ENCODE measurements at places on chromosomes 1 and 21.

DNA sequence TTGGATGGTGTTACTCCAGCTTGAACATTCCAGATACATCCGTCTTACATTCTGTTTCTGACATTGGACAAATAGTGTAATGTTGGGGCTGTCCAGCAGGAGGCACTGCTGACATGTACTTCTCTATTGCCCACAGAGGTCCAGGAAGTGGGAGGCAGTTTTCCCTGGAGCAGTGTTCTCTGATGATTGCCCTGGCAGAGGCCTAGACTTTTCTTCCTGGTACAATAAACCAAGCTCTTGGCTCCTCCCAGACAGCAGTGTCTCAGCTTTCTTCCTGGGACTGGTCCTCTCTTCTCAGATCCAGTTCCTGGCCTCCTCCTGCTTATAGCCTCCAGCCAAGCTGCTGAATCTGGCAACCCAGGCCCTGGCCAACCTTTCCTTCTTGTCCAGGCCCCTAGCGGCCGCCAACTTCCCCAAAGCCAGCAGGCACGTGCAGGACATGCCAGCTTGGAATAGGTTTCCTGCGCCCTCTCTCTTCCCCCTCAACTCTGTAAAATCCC, 14.9 kb upstream of the IFNLR1 start:
- DNase-seq = no peak

GRCh38 chr1:10515301-10515975, 40.7 kb downstream of the PEX14 start:
- no peak for DNase-seq

GRCh38 chr1:43067977-43068751, 103.9 kb downstream of the EBNA1BP2 start:
- DNase-seq = no peak

DNA sequence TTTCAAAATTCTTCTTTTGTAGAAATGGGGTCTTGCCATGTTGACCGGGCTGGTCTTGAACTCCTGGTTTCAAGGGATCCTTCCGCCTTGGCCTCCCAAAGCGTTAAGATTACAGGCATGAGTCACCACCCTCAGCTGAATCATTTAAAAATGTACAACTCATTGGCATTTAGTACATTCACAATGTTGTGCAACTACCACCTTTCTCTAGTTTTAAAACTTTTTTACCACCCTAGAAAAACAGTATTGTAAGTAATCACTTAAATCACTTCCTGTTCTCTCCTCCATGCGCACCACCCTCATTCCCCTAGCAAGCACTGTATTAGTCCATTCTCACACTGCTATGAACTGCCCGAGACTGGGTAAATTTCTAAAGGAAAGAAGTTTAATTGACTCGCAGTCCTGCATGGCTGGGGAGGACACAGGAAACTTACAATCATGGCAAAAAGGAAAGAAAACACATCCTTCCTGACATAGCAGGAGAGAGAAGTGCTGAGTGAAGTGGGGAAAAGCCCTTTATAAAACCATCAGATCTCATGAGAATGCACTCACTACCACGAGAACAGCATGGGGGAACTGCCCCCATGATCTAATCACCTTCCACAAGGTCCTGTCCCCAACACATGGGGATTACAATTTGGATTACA, 14.4 kb upstream of the THEM5 start:
- DNase-seq = no peak

GRCh38 chr21:44571296-44571695, 2.2 kb upstream of the KRTAP10-4 start:
- no peak for DNase-seq

DNA sequence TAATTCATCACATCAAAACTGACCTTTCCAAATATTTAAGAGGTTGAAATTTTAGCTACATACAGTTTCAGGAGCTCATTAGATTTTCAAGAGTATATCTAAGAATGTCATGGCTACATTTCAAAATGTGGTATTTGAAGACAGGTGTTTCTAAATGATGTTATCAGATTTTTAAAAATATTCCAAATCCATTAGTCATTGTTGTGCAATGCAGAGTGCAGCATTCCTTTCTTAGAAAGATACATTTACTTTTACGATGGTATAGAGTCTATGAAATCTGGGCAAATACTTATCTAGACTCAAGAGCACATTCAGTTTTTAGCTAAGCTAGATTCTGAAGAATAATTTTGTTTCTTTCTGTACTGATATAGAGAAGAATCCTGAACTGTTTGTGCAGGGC, 230.3 kb downstream of the CHRM3 start:
- DNase-seq = no peak

- DNase-seq = no peak
Observed at GRCh38 chr21:40792691-40793456, 54.1 kb downstream of the DSCAM start.

DNA sequence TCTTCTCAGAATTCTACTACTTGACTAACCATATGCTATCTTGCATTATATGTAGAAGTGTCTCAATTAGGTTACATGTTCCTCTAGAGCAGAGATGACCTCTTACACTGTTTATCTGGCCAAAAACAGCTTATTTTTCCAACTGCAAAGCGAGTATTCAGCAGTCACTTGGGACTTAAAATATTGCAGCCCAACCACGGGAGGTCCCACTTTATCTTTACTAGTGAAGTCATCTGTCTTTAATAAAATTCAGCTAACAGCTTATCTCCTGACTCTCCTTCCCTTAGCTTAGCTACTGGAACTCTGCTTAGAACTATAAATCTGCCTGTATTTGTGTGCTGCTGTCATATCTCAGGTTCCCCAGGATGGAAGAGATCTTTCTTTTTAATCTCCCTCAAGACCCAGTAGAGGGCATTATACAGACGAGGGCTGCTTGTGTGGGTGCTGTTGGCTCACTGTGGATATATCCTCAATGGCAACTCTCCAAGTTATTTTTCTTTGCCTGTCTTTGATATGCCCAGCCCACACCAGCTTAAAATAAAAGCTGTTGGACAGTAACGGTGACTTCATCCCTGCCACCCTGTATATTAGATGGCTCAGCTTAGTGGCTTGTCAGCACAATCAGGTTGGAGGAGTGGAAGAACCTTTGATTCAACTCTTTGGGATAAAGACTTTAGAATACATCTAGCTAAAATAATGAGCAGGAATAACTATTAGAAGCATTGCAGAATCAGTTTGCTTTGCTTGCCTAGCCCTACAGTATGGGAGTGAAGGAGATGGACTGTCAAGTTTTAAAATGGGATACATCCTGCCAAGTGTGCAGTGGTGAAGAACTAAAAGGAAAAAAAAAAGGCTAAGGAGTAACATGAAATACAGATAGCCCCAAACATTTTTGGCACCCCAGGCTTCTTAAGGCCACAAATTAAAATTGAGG, 9.6 kb downstream of the ENSA start:
- no peak for DNase-seq

DNA sequence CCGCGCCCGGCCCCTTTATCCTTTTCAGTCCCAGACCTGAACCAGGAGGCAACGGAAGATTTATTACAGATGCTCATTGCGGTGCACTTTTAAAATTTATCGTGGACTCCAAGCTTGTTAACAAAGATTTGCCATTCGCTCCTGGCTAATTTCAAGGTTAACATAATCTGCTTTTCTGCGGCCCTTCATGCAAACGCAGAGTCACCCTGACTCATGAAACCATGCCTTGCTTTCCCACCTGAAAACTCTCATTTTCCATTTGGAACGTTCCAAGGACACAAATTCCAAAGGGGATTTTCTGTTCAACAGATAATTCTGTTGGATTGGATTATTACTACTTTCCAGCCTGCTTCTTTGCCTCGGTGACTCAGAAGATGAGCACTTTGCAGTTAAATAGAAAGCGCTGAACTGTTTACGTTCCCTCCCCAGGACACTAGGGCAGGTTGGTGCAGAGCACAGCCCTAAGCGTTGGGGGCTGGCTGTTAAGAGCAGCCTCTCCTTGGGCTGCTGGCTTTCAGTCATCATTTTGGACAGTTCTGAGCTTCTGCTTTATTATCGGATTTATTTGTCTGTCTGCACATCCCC, 51.1 kb downstream of the CD247 start:
- no peak for DNase-seq

DNA sequence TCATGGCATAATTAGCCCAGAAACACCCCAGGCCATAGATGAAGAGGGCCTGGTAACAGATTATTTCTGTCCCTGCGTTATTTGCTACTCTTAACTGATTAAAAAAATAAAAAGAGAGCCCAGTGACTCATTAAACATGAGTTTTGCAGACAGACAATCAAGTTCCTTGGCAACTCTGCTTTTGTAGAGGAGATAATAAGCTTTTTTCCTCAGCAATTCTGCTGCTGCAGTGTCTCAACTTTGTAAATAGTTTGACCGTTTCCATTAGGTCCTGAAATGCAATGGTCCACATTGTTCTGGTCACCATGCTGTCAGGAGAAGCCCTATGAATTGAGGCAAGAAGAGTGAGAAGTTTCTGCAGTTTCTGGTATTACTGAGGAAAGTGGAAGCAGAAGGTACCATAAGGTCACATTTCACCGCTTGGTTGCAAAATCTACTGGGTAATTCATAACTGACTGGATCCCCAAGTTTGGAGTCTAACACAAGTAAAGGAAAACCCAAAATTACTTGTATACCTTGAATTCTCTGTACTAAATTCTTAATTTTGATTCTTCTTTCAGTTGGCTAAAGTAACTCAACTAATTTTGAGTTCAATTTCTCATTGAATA, 139.5 kb downstream of the ZZZ3 start:
- no peak for DNase-seq

All from GM12878 (cell line).